Activated CD8-positive, alpha-beta memory T cell treated with anti-CD3 and anti-CD28 coated beads, Interleukin-2, amount 50 U/mL, for 4 hours (primary cell): ENCODE measurements at places on chromosomes 7 and 10.

DNA sequence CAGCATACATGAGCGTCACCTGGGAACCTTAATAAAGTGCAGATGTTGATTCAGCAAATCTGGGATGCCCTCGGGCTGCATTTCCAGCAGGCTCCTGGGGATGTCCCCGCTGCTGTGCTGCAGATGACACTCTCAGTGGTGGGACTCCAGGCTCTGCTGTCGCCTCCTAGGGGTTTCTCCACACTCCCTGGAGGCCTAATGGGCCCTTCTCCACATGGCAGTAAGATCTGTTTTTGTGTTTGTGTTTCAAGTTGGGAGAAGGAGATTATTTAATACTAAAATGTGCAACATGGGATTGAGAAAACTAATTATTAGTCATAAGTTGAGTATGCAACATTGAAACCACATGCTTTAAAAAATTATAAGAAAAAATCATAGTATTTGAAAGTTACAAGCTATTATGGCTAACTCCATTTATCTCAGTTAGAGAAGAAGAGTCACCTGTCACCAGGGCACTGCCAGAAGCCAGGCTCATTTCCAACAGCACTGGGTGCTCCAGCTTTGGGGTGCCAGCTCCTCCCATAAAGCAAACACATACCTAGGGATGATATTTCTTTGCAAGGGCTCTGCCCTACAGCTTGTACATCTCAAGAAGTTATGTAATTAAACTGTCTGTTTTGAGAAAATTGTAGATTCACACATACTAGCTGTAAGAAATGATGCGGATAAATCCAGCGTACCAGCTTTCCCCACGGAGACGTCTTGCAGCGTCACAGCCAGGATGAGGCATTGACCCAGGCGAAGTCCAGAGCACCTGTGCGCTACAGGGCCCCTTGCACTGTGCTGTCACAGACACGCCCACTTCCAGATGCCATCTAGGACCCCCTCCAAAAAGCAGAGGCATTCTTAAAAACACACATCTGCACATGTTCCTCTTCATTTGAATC, 106.4 kb downstream of the EGFR start:
- DNase-seq: no peak

DNA sequence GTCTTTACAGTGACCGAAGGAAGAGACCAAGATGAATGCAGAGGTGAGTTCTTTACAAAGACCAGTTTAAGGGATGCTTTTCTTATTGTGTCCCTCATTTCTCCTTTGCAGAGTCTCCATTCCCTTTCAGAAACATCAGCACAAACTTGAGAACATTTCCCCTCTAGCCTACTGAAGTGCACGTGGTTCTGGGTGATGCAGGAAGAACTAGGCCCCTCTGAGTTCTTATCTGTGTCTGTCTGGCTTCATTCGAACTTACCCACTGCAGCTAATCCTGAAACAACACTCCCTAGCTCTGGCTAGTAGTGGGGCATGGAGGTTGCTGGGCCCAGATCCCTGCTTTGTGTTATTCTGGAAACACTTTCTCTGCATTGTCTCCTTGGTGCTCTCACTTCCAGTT, 12.6 kb downstream of the BLVRA start:
- DNase-seq: no peak

- no peak for DNase-seq
Measured at GRCh38 chr7:83517035-83517700, 131.8 kb downstream of the SEMA3E start.

- DNase-seq: no peak
Measured at GRCh38 chr7:19677180-19677579, 31.7 kb downstream of the POLR1F start.

DNA sequence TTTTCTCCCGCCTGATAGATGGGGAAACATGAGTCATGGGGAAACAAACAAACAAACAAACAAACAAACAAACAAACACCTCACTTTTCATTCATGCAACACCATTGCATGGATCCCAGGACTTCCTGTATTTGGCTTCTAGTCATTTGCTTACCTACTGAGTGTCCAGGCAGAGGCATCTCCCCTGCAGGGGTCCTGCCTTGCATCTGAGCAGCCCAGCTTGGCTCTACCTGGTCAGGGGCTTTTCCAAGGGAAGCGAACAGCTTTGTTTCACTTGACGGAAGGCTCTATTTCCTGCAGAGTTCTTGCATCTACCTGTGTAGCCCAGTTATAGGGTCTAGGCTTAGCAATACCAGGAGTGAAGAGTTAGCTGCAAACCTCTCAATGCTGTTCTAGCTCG, 374.2 kb downstream of the GATA3 start:
- DNase-seq: no peak

- DNase-seq: no peak
Measured at GRCh38 chr7:124462249-124462648, 303.3 kb downstream of the GPR37 start.

DNA sequence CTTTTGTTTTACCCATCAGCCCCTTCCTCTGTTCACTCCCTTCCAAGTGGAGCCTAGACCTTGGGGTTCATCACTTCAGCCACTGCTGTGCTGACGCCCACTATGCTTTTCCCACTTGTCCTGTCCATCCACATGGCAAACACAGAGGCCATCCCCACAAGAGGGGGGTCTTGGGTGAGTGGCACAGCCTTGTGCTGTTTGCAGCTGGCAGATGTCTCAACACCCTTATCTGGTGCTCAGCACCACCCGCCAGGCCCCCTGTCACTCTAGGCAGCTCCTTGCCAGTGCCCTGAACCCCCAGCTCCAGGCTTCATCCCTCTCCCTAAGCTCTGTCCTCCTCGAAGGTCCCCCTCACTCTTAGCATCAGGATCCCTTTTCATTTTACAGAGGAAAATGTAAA, 13.1 kb downstream of the BLVRA start:
- DNase-seq: no peak

DNA sequence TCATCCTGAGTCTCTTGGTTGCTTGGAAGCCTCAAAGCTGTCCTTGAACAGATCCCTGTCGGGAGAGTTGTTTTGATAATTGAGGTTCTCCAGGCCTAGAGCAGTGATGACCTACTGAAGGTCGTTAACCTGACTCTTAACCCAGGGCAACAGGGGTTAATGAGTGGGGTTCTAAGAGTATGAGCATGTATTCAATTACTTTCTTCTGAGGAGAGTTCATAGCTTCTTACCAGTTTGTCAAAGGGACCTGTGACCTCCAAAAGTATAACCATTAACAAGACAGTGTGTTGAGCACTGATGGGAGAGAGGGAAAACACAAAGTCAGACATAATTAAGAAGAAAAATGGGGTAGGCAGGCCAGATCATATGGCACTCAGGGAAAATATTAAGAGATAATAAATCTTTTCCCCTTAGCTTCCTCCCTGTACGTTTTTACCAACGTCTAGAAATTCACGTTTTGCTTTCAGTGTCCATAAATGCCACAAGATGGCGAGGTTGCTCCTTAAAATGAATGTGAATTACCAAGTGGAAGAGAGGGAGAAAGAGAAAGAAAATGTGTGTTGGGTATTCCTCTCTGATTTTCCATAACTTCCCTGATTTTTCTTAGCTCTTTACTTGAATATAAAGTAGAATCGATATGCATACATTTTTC, 97.6 kb downstream of the SUGCT start:
- no peak for DNase-seq

DNA sequence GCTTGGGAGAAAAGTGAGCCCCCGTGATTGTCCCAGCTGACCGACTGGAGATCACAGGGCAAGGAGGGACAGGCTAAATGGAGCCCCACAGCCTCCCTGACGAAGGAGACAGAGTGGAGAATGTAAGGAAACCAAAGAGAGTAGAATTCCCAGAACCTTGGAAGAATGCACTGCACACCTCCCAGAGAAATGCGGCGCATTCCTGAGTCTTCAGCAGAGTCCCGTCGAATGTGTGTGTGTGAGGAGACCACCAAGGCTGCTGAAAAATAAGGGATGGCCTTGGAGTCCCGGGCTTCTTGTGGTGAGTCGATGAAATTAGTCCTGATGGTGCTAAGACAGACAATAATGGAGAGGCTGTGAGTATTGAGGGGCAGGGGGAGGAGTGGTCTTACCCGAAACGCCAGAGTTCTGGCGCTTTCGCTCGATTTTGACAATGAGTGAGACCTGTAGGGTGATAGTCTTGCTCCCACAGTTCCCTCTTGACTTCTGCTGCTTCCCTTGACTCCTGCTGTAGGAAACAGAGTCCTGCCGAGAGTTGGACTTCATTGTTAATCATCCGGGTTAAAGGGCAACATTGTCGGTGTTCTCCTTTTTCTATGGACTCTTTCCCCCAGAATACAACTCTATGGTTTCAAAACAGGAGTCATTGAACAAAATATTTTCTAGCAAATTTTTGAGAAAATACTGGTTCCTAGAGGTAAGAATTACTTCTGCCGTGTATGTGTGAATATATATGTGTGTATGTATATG, 103.2 kb downstream of the CNNM2 start:
- DNase-seq: no peak

GRCh38 chr10:12387561-12388210, 38.3 kb downstream of the CAMK1D start:
- DNase-seq: no peak

DNA sequence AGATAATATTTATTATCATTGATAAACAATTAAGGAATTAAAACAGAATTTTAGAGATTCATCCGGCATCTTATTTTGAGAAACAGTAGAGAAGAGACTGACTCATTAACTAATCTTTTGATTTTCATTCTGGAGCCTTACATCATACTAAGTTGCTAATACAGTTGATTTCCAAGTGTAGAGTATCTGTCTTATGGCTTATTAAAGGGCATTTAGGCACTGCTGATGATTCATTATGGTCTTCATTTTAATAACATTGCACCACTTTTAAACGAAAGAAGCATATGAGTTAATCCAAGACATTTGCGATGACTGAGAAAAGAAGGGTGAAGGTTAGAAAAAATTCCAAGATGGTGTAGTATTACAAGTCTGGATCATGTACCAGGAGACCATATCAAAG, 186.0 kb upstream of the CACNA2D1 start:
- no peak for DNase-seq

DNA sequence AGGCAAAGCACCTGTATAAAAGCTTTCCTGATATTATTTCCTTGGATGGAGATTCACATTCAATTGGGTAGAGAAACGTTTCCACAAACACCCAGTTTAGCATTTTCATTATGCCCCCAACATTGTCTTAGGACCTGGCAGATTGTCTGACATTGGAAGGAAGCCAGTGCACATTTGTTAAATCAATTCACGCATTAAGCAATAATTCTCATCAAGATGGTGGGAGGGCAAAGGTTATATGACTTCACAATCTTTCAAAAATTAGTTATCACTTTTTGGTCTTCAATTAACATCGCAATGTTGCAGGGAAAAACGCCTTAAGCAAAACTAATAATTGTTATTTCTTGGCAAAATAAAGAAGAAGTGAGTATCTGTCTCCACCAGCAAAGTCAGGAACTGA, 16.4 kb downstream of the OPALIN start:
- no peak for DNase-seq

DNA sequence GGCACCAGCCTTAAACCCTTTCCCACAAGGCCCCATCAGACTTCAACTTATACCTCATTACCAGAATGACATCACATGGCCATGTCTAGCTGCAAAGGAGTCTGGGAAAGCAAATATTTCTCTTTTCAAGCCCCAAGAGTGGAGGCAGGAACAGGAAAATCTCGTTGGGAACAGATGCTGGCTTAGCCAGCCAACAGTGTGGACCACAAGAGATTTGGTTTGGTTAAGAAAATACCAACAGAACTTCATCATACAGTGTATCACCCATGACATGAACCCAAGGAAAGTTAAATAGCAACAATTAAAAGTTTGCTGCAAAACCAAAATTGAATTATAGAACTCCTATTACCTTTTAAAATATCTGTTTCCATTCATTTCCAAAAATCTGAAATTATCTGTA, 2.2 kb upstream of the MET start:
- no peak for DNase-seq

GRCh38 chr10:59517996-59518395, 155.6 kb upstream of the FAM13C start:
- DNase-seq: no peak

DNA sequence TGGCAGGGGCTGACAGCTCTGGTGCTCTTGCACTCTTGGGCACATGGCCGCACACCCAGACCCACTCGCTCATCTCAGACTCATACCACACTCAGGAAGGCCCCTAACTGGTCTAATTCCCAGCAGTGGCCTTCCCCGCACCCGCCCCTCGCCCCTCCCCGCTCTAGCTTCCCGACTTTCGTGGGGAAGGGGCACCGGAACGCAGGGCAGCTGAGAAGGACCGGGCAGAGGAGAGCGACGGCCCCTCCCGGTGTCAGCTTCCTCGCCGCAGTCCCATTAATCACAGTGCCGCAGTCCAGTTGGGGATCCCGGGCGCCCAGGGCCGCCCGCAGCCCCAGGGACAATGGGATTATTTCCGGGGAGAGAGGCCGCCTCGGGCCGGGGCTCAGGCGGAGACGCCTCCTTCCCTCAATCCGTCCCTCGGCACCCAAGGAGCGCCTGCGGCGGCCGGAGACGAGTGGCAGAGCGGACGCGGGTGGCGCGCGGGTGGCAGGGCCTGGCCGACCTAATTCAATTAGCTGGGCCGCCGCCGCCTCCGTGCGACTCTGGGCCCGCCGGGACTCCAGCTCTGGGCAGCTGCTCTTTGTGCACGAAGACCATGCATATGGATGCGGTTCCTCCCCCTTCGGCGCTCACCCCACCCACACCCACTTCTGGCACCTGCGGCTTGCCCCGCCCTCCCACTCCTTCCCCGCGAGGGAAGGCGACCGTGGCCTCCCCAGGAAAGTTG, 7.8 kb upstream of the TLX1 start:
- no peak for DNase-seq

DNA sequence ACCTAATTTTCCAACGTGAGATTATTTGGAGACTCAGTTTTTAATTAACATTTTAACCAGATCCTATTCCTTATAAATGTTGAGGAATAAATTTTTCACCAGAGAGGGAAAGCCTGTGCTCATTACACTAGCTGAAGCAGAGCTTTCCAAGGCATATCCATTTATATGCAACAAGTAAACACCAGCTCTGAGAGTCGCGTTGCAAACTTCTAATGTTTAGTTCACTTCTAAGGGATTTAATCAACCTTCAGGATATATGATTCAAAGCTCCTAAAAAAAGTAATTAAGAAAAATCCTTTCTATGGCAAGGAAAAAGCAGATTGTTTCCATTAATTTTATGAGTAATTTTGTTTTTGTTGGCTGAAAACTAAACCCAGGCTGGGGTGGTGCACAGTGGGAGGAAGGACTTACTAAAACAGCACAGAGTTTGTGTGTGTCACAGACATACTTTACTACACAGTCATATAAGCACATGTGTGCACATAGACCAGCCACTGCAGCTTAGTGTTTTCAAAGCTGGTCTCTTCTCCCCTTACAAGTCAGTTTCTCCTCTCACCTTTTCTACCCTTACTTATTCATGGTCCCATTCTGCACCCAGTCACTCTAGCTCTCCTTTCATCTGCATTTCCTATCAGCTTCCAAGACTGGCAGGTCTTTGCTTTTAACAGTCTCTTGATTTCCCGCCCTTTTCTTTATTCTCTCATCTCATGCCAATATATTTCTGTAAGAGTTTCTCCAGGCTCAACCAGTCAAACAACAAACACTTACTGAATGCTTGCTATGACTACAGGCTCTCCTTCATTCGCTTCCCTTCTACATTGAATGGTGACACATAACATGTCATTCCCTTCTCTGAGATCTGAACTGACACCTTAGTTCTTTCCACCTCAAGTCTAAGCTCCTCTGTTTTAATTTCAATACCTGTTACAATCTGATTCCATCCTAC, 81.1 kb upstream of the FZD1 start:
- no peak for DNase-seq
